NCI-H748 treated with DMSO at 0.1 percent for 48 hours (cell line): ENCODE measurements at places on chromosomes 7 and 10.

GRCh38 chr10:132107186-132107948 lies 41.6 kb downstream of the JAKMIP3 start:
- no peak for DNase-seq

DNA sequence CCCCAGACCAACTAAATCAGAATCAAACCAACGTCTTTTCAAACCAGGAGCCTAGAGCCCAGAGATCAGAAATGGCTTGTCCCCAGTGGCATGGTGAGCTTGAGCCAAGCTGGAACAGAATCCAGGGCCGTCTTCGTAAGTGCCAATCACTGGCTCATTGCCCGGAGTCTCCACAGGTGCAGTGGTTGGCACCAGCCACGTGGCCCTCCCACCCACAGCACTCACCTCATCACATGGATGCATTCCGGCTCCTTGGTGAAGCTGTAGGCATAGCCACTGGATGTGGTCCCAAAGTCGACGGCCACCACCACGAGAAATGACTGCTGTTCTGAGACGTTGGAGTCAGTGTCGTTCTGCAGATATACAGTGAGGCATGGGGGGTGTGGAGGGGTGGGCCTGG lies 37.4 kb downstream of the HSPA12A start:
- no peak for DNase-seq

GRCh38 chr7:92944633-92945032 lies 108.3 kb upstream of the CDK6 start:
- no peak for DNase-seq

GRCh38 chr7:41573862-41574261 lies 129.0 kb downstream of the INHBA start:
- no peak for DNase-seq

- no peak for DNase-seq
Measured at GRCh38 chr10:97058521-97058920, 127.2 kb downstream of the SLIT1 start.

DNA sequence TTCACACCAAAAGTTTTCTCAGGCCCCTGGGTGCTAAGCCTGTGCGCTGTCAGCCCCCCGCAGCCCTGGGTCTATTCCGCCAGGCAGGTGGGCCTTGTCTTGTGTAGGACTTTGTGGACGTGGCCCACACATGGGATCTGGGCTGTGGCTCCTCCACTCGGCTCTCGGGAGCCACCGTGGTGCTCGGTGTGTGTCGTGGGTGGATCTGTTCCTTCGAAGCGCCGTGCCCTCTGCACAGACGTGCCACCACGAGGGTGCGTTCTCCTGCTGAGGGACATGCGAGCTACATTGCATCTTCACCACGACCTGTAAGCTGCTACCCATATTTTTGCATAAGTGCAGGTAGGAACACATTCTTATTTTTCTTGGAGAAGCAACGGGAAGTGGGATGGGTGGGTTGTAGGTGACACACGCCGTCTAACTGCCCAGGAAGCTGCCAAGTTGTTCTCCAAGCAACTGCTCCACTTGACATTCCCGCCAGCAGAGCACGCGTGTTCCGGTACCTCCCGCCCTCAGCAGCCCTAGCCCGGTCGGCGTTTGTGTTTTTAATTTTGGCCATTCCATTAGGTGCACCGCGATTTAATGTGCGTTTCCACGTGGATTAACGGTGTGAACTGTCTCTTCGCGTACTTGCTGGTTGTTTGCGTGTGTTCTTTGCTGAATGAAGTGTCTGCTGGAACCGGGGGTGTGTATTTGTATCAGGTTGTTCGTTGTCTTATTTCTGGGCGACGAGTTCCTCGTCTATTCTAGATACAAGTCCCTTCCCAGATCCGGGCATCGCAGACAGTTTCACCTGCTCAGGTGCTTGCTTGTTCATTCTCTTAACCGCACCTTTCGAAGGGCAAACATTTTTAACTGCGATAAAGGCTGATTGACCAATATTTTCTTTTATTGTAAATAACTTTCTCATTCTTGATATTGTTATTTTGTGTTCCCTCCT lies 47.4 kb upstream of the CFAP46 start:
- DNase-seq = no peak

- no peak for DNase-seq
Measured at GRCh38 chr10:28971764-28972163, 294.4 kb downstream of the BAMBI start.

DNA sequence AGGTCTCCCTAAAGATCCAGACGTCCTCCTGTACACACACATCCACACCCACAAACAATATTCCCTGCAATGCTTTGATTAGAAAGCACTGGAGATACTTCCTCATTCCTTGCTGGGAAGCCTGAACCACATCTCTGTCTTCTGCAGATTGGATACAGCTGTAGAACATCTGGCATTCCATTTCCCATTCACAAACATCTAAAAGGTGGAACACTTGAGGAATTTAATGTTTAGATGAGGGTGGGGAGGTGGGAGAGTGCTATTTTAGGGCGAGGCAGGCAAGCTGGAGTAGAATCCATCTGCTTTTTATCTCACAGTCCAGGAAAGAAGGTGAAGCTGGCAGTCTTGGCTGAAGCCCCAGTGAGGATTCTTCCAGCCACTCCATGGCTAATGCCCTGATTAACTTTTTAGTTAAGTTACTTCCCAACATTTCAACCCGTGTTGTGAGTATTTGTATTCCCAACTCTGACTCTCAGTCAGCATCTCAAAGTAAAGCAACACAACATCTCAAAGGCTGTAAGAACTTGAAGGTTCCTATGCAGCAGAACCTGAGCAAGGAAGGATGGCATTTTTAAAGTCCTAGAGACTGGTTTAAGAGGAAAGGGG lies 46.1 kb downstream of the CYTH3 start:
- no peak for DNase-seq

- DNase-seq = no peak
Measured at GRCh38 chr10:100984672-100985177, 2.6 kb downstream of the MRPL43 start.

DNA sequence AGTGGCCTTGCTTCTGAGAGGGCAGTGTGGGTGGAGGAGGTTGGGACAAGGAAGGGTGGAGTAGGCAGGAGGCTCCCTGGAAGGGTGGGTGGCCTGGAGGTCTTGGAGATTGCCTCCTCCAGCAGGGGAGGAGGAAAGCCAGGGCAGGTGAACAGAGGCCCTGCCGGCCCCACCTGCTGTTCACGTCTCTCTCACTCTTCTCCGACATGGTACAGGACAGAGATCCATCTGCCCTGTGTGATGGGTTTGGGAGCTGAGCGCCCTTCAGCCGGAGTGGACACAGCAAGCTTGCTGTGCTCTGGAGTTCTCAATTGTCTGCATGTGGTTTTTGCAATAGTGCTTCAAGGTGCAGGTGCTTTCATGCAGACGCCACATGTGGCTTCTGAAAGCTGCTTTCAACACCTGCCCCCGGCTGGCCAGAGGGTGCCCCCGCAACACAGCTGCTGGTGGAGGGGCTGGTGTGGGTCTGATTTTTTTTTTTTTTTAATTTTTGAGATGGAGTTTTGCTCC lies 82.8 kb upstream of the GNA12 start:
- DNase-seq = no peak

DNA sequence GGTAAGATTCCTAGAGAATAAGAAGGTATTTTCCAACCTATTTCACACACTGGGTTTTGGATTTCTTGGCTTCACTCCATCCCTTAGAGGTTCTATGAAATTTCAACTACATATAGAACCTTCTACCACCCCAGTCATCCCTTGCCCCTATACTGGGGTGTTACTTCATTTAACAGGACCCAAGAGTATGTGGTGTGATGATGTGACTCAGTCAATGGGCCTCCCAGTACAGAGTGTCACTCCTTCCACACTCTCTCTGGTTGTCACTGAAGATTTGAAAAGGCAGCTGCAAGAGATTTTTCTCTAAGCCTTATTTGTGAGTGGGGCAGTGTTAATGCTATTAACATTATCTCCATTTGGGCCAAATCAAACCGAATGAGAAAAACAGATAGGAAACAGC lies 33.5 kb downstream of the FGFBP3 start:
- DNase-seq = no peak

DNA sequence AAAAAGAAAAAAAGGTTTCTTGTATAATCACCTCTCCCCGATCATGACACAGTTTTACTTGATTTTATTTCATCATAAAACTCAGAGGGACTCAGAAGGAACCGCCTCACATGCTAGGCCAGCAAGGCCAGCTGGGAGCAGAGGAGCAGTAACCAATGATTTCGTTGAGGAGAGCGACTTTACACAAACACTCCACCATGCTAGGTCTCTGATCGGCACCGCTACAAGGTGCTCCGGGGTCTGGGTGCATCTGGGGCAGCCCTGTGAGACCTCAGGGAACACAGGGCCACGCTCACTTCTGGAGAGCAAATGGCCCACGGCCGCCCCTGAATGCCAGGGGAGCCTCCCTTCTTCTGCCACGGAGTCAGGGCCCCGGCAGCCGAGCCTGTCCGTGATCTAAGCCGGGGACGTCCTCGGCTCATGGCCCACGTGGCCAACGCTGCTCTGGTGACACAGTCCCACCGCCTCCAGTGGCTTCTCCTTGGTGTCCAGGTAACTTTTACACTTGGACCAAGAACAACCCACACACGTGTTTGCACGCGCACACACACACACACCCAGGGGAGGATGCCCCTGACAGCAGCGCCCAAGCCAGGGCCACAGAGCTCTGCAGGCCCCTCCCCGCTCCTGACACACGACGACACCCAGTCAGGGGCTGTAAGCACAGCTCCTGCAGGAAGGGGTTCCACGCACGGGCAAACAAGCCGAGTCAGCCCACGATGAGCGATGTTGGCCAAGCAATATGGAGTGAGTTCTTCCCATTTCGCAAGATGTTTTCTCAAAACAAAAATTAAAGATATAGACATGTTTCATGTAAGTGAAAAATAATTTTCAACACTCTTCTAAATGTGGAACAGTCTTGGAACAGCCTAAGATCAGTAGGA lies 332.3 kb downstream of the DNAJB6 start:
- DNase-seq = no peak

GRCh38 chr7:96028729-96029128 lies 256.4 kb downstream of the DYNC1I1 start:
- DNase-seq = no peak

DNA sequence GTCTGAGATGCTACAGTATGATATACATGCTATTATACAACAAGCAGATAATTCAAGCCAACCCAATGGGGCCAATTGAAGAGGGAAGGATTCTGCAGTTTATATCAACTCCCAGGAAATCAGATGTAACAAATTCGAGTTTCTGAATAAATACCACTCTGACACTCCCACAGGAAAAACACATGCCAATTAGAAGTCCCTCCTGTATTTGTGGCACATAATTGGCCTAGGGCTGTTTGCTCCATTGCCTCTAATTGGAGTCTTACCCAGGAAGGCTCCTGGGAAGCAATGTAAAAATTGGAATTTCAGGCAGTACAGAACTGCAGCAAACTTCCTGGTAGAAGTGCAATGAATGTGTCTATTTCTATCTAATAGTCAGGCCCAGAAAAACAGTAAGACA lies 4.7 kb downstream of the PPA1 start:
- DNase-seq = no peak

DNA sequence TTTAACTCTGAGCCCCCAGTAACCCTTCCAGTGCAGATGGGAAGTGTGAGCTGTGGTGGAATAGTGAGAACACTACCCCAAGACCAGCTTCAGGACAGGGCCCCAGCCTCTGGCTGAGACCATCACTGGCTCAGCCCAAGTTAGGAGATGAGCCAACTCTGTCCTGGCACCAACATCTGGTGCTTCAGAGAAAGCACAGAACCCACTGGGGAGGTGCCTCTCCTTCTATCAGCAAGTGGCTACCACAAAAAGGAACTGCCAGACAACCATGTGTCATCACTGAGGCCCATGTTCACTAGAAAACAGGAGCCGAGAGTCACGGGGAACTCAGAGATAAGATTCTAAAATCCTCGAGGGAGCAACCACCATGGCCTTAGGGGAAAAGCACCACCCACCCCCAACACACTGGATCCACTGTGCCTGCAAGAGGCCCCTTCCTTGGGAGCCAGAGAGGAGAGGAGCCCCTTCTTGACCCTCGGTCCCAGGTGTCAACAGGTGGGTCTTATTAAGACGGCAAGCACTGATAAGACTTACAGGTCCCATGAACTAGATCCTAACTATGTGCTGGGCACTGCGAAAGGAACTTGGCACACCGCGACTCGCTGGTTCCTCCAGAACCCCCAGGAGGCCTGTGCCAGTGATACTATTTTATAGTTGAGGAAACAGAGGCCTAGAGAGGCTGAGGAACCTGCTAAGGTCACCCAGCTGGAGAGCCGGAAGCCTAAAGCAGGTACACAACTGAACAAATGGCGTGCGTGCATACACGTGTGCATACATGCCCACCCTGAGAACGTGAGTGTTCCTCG lies 102.7 kb downstream of the FAM53B start:
- DNase-seq = no peak

GRCh38 chr7:80871228-80871627 lies 47.6 kb downstream of the SEMA3C start:
- no peak for DNase-seq

DNA sequence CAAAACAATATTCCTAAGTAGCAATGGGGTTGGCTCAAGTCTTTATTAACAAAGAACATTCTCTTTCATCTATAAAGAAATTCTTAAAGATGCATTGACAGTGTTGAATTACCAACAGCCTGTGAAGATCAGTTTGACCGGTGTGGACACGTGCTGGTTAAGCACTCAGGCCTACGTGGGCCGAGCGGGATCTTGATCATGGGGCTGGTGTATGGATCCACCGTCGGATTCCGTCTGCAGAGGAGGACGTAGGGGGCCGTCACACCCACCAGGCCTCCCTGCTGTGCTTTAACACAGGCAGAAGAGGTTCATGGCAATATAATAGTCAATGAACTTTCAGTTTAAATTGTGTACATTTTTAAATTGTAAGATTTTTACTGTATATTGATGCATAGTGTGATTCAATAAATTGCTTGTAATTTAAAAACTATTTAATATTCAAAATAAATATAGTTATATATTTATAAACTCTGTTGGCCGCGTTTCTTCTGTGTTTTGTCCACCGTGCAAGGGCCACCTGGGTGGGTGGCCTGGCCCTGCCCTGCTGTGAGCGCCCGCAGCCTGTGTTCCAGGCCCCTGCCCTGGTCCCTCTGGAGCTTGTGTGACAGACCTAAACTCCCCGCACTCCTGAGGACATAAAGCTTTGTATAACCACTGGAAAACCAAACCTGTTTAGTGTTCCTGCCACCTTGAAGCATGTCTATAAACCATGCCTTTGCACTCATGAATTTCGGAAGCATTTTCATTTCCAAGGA lies 1.9 kb upstream of the BHLHA15 start:
- no peak for DNase-seq
